ENCODE measurements at places on chromosomes 5 and 9.

DNA sequence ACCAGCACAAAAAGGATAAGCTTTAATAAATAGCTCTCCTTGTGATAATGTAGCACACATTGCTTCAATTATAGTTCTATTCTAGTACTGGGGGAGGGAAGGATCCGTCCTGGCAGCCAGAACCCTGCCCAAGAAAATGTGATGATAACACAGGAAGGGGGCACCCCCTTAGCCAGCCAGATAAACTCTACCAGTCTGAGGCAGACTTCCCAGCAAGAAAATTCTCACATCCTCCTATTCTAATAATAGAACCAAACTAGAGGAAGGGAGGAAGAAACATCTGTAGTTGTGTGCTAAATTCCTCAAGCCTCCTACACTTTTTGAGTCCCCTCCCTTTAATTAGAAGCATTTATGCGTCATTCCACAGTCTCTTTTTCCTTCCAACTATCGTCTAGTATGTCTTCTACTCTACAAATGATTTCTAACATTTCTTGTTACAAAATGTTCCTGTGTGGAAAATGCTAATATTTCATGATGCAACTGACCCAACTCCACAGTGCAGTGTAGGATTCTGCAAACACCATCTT lies 261.0 kb downstream of the SEMA5A start:
- DNase-seq = no peak

DNA sequence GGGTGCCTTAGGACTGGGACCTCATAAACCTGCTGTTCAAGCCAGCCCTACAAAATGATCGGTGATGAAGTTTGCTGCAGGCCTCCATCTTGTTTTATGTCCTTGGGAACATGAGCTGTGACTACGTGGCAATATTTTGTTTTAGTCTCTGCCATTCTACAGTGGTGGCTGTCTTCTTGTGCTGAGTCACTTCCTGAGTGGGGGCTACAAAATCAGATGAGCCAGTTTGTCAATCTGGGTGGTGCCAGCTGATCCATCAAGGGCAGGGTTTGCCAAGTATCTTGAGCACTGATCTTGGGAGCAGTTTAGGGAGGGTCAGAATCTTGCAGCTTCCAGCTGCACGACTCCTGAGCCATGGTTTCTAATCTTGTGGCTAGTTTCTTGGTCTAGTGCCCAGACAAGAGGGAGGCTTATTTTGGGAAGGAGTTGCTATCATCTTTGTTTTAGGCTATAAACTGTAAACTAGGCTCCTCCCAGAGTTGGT lies 94.7 kb downstream of the YTHDC2 start:
- peak; percentile 92 for DNase-seq

GRCh38 chr9:134547161-134548100 lies 94.2 kb upstream of the COL5A1 start:
- DNase-seq = no peak

GRCh38 chr5:5667136-5667554 lies 244.7 kb downstream of the ICE1 start:
- DNase-seq = no peak

GRCh38 chr5:149938279-149938678 lies 6.3 kb downstream of the PDE6A start:
- DNase-seq = peak; percentile 79

DNA sequence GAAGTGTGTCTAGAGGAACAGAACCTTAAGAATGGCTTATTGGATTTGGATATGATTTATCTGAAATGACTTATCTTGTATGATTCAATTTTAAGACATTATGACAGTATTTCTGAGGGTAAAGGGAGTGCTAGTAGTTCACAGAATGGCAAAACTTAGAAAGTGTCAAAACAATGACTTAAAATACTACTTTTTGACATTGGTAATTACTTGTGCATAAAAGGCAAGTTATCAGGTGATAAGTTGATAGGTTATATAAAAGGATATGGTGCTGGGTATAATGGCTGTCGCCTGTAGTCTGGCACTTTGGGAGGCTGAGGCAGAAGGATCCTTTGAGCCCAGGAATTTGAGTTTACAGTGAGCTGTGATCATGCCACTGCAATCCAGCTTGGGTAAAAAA lies 494.4 kb downstream of the CDH9 start:
- no peak for DNase-seq

DNA sequence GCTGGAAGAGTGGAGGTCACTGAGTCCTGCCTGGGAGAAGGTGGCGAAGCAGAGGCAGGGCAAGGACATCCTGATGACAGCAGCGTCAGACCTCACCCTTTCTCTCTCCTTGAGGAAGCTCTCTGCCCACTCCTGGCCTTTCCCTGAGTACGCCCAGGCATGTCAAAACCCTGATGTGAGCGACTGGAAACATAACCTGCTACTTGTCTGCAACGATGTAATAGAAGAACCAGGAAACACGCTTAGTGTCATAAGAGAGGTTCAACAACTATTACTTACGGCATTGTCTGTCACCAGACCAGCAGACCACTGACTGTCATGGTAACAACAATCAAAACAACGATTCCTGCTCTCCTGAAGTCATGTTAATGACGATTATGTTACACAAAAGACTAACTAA lies 152.4 kb downstream of the ACTL7B start:
- DNase-seq = no peak

DNA sequence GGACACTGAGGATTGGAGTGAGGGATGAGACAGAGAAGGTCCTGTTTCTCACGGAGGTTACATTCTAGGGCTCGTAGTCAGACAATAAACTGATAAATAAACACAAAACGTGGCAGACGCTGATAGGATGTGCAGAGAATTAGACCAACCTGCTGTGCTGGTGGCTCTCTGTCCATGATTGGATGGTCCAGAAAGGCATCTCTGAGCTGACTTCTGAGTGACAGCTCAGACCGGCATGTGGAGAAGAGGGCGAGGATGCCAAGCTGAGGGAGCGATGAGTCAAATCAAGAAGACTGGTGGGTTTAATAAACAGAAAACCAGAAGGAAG lies 132.3 kb upstream of the TAF11L2 start:
- no peak for DNase-seq

DNA sequence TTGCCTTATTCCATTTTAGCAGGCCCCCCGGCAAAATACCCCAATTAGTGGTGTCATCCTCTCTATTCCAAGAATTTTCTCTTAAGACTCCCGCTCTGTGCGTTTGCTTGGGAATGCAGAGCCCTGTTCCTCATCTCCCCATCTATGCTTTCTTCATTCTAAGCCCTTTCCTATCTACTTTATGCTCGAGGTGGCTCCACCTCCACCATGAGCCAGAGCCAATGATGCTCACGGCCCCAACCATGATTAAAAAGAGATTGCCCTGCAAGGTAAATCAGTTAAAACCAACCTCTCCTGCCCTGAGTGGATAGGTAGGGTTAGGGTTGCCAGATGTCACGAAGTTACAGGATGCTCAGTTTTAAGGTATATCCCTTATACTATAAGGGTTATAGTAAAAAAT lies 677 bp upstream of the TXNDC15 start:
- no peak for DNase-seq

- DNase-seq = no peak
Observed at GRCh38 chr5:168109441-168109840, 182.0 kb upstream of the WWC1 start.

DNA sequence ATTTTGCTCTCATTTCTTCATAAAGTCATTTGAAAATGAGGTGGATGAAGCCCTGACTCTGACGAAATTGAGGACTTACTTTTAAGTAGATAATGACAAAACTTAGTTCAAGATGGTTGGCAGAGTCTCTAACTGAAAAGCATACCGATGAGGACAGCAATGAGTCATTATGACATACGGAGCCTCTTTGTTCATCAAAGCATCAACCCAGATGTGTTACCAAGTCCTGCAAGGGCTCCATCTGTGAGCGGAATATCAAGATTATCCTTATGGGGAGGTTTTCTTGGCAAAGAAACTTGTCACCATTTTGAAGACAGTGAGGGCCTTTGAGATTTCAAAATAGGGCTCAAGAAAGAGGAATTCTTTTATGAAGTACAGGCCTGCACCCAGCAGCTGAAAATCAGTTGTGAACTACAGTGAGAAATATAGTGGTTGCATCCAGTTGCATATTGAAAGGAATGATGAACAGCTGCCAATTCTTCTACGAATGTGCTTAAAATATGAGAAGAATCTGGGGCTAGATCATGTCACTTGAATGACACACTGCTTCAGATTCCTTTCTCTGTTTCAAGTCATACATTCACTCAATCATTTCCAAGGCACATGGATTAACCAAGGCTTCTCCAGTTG lies 86.6 kb upstream of the SLC24A2 start:
- DNase-seq = no peak

GRCh38 chr9:107737610-107737986 lies 248.0 kb upstream of the KLF4 start:
- no peak for DNase-seq

GRCh38 chr5:151779531-151780125 lies 7.9 kb downstream of the G3BP1 start:
- no peak for DNase-seq

- no peak for DNase-seq
Observed at GRCh38 chr9:137592767-137593166, 2.5 kb upstream of the ZMYND19 start.

Measured in hematopoietic multipotent progenitor cell treated with erythropoietin and hydrocortisone succinate and interleukin-3 and kit ligand, for 8 days (in vitro differentiated cells).